Activated CD4-positive, alpha-beta T cell treated with anti-CD3 and anti-CD28 coated beads, Interleukin-2, amount 10 ng/mL, durations not matched to agents 24 days and 14 days (primary cell): ENCODE measurements at places on chromosomes 2 and 18. TPM values are rescaled to one million over a fixed set of nuclear protein-coding genes. Genes with fewer than 3 reads are reported as not detected.

- DNase-seq: no peak
Observed at GRCh38 chr18:51164761-51165281, 32.7 kb downstream of the MEX3C start.

Gene TEKT4
- total RNA-seq: 0.43 and 0.49 TPM in 2 replicates

Gene SLC40A1
- total RNA-seq: 0.78 and 1.4 TPM in 2 replicates

Gene CD8A
- total RNA-seq: 1.1 and 1.3 TPM in 2 replicates

- DNase-seq: no peak
Observed at GRCh38 chr2:86281066-86281700, 56.2 kb downstream of the REEP1 start.

- peak; percentile 71 for DNase-seq
Observed at GRCh38 chr2:145258903-145259579, 739.1 kb upstream of the ZEB2 start.

DNA sequence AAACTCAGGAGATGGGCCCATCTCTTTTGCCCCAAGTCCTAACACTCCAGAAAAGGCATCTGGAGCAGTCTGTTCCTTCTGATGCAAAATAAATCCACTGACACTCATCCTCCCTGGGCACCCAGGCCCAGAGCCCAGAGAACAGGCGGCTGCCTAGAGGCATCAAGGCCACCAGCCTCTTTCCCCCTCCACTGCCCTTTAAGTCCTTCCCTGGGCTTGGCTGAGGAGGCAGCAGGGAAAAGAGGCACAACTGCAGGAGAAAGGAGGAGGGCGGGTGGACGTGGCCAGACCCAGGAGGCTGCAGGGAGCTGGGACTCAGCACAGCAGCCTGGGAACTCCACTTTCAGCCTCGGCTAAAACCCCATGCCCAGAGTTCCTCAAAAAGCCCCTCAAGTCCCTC is 99.7 kb upstream of the ID2 start:
- no peak for DNase-seq

GRCh38 chr2:171009386-171009785 is 80.3 kb downstream of the GORASP2 start:
- no peak for DNase-seq

Gene NEU2
- not detected in 2 replicates for total RNA-seq

- no peak for DNase-seq
Observed at GRCh38 chr2:38526195-38526594, 76.5 kb downstream of the HNRNPLL start.

Gene FBLN7
- total RNA-seq: 26.8 and 28.7 TPM in 2 replicates

Gene DCDC2C
- not detected in 2 replicates for total RNA-seq

DNA sequence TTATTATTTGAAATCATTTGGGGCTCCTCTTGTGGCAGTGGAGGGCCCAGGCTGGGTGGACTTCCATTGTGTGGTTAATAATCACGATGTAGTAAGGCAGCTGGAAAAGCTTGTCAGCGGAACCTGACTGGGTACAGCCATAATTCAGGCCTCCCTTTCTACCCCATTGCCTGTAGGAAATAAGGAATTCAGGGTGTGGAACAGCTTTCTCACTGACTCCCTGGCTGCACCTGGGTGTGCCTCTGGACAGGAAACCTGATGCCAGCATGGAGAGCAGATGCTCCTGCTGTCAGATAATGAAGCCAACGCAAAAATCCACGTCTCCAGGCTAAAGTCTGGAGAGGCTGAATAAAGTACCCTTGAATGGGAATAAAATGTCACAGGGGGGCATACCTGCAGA is 44.2 kb downstream of the LYPD6B start:
- no peak for DNase-seq

Gene VWC2L
- total RNA-seq: not detected in 2 replicates

DNA sequence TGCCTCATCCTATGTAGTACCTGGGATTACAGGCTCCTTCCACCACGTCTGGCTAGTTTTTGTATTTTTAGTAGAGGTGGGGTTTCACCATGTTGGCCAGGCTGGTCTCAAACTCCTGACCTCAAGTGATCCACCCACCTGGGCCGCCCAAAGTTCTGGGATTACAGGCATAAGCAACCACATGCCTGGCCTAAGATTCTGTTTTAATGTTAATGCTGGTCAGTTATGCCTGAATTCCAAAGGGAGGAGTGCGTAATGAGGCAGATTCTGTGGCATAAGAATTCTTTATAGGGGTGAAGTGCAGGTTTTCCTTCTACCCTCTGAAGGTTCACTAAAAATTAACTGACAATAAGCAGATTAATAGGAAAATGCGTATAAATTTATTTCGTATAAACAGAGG is 1343.8 kb upstream of the LRRTM1 start:
- no peak for DNase-seq

Gene OBSL1
- total RNA-seq: 0.26 and 0.47 TPM in 2 replicates

Gene LRATD1
- total RNA-seq: not detected in 2 replicates

DNA sequence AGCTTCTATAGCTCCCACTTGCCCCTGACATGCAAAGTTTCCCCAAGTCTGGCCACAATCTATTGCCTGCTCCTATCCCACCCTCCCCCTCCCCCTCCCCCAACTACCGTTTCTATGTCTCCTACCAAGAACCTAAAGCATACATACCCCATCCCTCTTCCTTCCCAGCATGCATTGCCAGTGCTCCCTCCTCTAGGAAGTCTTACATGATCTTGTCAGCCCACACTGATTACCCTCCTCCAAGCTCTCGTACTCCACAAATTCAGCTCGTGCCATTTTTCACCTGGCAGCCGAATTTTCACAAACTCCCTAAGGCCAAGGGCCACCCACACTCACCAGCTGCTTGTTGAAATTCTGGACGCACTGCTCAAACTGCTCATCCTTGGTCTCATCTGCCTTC is 30.7 kb downstream of the BIN1 start:
- no peak for DNase-seq

DNA sequence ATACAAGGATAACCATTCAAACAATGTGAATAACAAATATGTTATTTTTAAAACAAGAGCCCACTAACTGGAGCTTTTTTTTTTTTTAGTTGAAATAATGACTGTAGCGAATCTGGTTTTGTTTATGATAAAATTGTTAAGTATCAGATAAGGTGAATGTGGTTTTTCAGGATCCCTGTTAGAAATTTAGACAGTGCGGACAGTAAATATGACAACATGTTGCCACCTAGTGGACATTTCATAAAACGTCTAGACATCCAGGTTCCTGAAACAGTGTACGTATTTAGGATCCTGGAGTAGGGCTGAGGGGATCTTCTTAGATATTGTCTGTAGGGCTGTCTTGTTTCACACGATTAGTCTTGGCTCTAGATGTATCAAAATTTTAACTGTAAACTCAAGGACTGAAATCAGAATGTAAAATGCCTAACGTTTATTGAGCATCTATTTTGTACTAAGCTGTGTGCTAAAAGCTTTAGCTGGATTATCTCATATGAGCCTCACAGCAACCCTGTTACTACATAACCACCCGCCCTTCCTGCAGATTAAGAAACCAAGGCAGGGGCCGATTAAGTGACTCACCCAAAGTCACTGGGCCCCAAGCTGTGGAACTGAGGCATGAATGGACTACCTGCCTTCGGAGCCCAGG is 23.9 kb upstream of the CCDC68 start:
- peak; percentile 64 for DNase-seq

DNA sequence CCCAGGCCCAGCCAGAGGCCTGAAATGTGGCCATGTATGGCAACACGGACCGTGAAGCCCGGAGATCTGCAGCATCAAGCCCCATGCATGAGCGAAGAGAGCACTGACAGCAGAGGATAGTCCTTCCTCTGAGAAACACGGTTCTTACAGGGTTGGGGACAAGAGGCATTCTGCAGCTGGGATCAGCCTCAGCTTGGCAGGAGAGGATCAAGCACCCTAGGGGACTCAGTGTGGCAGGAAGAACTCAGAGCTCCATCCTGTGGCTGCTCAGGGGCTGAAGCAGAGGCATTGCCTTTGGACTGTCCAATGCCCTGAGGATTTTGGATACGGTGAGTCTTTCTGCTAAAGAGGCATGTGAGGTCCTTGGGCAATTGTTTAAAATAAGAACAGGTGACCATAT is 368.7 kb downstream of the ZNF516 start:
- no peak for DNase-seq
